ENCODE measurements at places on chromosomes 7 and 10.

- DNase-seq: no peak
These were observed 42.1 kb downstream of the NOD1 start for GRCh38 chr7:30436518-30436917.

GRCh38 chr10:48782386-48782785 is 97.7 kb downstream of the WDFY4 start:
- DNase-seq: no peak

DNA sequence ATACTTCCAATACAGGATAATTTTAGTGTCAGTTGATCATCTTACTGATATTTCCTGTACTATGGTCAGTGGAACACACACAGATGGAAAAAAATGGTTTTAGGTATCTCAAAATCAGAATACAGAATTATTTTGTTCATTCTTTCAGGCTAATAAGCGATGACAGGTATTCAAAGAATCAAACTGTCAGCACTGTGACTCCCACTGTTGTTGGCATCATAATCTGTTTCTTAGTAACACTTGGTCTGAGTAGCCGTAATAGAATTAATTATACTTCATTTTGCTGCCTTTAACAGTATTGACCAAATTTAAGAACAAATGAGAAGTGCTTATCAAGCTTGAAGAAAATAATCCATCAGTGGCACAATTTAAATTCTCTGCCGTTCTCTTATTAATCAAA is 215.0 kb downstream of the SKAP2 start:
- no peak for DNase-seq

DNA sequence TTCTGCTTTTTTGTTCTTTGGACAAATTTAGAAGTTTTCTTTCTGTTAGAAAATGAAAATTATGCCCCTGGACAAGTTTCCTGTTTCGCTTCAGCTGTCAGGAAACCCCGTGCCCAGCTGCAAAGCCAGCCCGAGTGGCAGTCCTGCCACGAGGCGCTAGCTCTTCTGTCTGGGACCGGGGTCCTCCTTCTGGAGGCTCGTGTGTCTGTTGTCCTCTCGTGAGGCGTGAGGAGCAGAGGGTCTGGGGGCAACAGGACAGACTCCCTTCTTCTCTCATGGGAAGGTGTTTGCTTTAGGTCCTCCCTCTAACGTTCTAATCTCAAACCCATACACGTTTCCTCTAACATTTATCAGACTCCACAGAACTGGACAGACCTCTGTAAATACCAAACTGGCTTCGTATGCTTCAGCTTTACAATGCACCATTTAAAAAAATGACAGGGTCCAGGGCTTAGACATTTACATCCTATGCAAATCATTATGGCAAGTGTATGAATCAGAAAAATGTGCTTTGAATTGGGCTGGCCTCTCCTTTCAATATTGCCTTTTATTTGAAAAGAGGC is 184.5 kb upstream of the SHH start:
- no peak for DNase-seq

GRCh38 chr10:28906011-28906411 is 228.7 kb downstream of the BAMBI start:
- no peak for DNase-seq

DNA sequence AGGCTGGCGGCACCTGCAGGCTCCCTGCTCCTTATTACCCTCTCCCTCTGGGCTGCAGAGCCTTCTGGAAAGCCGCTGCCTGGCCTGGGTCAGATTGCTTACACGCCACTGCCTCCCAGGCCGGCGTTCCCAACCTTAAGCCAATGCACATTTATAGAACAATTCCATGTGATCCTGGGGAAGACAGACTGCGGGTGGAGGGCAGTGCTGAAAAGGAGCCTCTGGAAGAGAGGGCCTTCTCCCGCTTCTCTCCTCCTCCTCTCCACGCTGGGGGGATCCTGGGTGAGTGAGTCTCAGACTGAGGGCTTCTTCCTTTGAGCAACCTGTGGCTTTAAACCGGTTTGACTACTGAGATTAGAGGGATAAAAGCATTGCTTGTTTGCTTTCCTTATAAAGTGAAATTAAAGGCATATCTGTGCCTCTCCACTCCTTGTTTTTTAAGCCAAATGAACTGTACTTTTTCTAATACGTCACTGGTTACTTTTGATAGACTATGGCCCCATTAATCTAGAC is 5.5 kb downstream of the TACC2 start:
- no peak for DNase-seq

DNA sequence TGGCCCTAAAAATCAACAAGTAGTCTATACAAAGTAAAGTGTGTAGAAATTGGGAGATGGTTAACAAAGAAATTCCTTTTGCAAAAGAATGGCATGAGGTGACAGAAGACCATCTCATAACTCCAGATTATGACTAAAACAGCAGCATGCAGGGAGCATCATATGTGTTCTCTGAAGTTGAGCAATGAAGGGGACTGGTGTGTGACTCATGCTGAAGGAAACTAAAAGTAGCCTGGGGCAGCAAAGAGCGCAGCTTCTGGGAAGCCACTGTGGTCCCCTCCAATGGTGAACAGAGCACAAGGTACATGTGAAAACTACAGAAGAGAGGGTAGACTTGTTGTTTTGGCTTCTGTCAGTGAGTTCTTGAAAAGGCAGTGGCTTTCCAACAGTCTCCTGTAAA is 133.4 kb downstream of the MACC1 start:
- DNase-seq: no peak

DNA sequence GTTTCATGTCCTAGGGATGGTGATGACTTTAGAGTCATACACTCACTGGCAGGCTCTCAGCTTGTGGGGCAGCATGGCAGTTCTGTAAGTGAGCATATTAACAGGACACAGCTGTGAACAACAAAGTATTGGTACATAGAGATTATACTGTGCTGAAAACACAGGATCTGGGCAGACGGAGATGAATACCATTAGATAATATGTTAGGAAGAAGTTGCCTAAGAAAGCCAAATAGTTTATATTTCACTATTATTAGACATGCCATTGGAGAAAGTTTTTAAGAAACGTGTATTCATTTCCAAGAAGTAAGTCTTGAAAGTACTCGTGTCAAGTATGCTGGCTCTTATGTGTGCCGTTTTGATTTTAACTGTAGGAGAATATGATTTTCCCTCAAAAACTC is 274.5 kb downstream of the INHBA start:
- DNase-seq: no peak

DNA sequence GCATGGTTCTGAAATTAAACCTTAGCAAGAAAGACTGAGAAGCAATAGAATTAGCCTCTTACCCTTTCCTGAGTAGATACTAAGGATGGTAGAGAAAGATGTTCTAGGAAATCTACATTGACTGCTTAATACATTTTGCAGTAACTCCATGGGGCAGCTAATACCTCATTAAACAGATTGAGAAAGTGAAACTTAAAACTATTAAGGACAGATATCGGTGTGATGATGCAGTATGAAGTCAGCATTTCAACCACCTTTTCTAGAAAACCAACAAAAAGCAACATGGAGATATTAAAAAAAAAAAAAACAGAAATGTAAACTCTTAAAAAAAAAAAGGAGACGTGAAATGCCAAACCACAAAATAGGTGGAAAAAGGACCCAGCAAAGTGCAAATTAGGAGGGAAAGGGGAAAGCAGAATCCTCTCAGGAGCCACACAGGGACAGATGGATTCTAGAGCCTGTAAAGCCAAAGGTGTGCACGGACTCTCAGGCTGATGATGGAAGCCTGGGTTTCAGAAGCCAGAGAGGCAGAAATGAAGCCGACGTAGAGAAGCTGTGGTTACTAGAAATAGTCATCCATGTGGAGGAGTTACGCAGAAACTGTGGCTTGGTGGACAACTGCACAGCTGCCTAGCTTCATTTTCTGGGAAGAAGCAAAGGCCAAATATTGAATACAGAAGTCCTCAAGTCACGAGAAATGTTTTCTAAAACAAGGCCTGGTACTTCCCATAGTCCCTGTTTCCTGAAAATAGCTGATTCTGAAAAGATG is 38.1 kb upstream of the GPR141 start:
- no peak for DNase-seq

- no peak for DNase-seq
These were observed 240.7 kb downstream of the COBL start for GRCh38 chr7:51075681-51076580.

DNA sequence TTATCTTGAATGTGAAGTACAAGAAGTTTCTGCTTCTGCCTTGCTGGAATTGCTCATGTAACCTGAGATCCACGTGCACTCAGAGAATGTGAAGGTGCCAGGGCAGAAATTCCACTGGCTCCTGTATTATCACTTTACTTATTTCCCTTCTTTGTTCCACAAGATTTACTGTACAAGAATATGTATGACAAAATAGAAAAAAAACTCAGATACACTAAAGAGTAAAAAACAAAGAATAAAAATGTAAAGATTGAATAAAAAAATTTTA is 43.0 kb downstream of the PLCE1 start:
- no peak for DNase-seq

DNA sequence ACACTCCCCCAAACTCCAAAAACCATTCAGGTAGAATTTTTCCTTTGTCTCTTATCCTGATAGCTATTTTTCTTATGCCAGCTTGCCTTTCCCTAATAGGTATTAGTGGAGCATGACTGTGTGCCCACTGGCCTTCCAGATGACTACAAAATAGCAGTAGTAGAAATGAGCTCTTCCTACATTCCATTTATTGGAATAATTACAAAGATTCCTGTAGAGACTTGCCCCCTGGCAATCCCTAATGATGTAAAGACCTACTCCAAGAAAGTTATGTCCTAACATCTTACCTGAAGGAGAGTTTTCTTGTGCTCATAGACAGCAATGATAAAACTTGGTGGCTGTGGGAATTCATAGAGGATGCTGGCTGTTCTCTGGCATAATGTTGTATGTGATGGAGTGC is 501.8 kb downstream of the GATA3 start:
- no peak for DNase-seq

- DNase-seq: no peak
These were observed 86.9 kb downstream of the UBE2H start for GRCh38 chr7:129865925-129866201.

DNA sequence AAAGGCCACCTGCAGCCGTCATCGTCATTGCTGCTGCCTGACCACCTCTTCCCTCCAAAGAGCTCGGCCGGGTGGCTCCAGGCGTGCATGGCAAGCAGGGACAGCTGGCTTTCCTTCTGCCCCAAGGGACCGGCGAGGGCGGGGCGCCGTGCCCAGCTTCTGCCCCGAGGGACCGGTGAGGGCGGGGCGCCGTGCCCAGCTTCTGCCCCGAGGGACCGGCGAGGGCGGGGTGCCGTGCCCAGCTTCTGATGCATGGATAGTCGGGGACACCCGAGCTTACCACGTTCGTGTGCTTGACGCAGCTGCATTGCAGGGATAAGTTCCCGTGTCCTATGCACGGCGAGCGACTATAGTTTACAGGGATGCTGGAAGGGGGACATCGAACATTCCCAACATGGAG is 27.0 kb downstream of the CFAP46 start:
- no peak for DNase-seq

DNA sequence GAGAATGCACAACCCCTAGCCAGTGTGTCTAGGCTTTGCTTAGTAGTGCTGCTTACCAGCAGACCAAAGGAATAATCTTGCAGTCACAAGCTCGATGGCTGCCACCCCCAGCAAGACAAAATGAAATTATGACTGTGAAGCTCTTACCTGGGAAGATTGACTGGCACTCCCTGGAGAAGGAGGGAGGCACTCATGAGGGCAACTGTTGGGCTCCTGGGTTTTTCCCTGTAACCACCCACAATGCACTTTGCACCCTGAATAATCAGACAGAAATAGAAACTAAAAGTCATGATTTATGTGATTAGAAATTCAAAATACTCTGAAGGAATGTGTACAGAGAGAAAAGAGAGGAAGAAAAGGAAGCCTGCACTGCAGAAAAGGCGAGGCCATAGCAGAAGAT is 144.3 kb upstream of the DGKB start:
- DNase-seq: peak; percentile 14

DNA sequence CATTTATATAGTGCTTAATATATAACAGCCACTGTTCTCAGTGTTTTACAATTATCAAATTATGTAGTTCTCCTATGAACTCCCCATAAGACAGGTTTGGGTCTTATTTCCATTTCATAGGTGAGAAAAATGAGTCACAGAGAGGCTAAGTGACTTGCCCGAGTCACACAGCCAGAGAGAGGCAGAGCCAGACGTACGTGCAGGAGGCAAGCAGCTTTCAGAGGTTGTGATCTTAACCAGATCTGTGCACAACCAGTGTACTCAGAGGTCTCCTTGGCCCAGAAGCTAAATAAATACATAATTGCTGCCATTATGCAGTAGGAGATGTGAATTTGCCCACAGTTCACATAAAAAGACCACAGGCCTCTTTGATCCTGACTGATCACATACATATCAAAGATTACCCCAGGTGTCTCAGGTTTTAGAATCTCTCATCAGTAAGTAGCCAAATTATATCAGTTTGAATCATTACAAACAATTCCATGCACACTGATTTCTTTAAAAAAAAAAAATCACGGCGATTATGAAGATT is 304.7 kb upstream of the AOAH start:
- no peak for DNase-seq

- DNase-seq: no peak
These were observed 12.0 kb upstream of the HERC4 start for GRCh38 chr10:68086910-68087684.

GRCh38 chr7:92589056-92589455 is 1.1 kb downstream of the FAM133B start:
- DNase-seq: no peak

DNA sequence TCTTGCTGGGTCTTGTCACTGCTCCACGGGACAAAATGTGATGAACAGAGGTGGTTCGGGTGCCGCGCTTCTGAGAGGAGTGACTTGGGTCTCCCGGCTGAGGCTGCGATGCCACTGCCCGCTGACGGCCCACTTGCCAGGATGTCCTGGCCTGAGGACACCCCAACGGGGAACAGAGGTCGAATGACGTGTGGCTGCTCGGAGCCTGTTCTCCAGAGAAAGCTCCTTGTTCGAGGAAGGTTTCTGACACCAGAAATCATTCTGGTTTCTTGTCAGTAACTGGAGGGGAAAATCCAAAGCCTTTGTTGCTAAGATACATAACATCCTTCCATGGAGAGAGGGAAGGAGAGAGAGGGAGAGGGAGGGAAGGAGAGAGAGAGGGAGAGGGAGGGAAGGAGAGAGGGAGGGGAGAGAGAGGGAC is 236.4 kb downstream of the WDR37 start:
- no peak for DNase-seq

GRCh38 chr7:65968256-65969185 is 13.5 kb downstream of the GUSB start:
- DNase-seq: no peak

GRCh38 chr7:139626817-139627216 is 103.3 kb downstream of the CLEC2L start:
- no peak for DNase-seq

DNA sequence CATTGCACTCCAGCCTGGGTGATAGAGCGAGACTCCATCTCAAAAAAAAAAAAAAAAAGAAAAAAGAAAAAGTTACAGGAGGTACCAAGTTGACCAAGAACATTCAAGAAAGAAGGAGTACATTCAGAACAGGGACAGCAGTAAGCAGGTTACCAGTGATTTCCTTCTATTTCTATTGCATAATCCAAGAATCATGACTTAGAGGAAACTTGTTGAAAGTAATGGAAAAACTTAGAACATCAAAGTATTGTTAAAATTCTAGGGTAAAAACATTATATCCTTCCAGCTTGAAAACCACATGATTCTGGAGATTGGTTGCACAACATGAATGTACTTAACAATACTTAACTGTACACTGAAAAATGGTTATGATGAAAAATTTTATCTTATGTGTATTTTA is 25.2 kb downstream of the RAPGEF5 start:
- no peak for DNase-seq

All from head of caudate nucleus (tissue), 42 donors.